Epithelial cell of prostate (primary cell): ENCODE measurements at places on chromosomes 3 and 15.

- DNase-seq, result no peak
These were observed 338.4 kb upstream of the ADAMTS9 start for GRCh38 chr3:65026151-65026550.

DNA sequence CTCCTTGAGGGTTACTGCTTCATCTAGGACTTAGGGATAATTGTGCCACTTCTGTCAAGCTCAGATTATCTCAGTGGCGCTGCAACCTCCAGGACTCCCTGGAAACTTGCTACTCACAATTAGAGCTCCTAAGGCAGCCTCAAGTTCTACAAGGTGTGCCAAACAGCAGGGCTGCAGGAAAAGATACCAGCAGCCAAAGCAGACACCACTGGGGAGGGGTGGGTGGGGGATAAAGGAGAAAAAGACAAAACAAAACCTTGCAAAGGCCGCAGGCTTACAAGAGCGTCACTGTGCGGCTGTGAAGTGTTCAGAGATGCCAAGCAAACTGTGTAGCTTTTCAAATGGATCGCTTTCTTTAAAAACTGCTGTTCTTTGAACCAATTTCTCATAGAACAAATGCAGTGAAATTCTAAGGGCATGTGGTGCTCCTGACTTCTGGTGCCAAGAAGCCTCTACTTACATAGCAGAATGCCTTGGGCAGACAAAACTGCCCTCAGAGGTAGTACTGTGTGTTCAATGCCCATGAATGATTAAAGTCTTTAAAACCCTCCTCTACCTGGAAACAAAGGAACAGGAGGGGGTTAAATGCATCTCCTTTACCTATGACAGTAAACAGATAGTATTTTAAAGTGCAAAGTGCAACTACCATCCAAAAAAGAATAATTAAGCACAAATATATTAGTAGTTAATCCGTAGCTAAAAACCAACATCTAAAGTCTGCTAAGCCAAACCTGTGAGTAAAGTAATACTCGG lies 353.4 kb downstream of the FOXP1 start:
- DNase-seq, result no peak

GRCh38 chr3:163722405-163722804 lies 1355.9 kb downstream of the SI start:
- no peak for DNase-seq

DNA sequence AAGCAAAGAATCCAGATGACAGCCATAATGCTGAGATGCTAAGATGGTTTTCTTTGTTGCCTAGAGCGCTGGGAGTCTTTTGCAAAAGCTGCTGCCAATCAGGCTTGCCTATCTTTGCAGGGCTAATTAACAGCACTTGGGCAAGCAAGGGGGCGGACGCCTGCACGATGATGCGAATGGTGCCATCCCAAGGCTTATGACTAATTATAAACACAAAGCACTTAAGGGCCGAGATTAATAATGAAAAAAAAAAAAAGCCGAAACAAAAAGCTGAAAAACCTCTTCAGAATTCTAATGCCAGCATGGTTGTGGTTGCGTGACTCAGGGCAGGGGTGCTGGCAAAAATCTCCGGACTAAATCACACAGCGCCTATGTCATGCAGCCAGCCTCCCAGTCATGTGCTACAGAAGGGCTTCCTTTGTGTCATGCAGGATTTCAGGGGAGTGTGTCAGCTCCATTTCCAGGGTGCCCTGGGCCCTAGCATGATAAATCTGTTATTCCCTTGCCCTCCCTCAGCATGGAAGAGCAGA lies 185.0 kb upstream of the ANKRD28 start:
- peak; percentile 97 for DNase-seq

- no peak for DNase-seq
These were observed 1.7 kb downstream of the KLHL40 start for GRCh38 chr3:42686832-42687650.

GRCh38 chr3:154885418-154885817 lies 194.7 kb upstream of the MME start:
- DNase-seq, result no peak

- no peak for DNase-seq
These were observed 578 bp downstream of the OIP5 start for GRCh38 chr15:41331833-41332193.

GRCh38 chr3:24296441-24297205 lies 198.0 kb downstream of the THRB start:
- DNase-seq, result no peak

DNA sequence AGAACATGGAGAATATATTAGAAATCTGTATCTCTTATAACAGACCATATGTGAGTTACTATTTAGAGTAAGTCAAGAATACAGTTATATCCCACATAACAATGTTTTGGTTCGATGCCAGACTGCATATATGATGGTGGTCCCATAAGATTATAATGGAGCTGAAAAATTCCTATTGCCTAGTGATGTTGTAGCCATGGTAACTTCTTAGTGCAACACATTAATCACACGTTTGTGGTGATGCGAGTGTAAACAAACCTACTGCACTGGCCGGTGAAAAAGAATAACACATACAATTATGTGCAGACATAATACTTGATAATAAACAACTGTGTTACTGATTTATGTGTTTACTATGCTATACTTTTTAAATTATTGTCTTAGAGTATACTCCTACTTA lies 69.8 kb upstream of the MNS1 start:
- DNase-seq, result no peak

GRCh38 chr15:40660686-40661085 lies 34.3 kb upstream of the RAD51 start:
- no peak for DNase-seq

GRCh38 chr3:52237657-52238172 lies 1.2 kb downstream of the TWF2 start:
- no peak for DNase-seq

DNA sequence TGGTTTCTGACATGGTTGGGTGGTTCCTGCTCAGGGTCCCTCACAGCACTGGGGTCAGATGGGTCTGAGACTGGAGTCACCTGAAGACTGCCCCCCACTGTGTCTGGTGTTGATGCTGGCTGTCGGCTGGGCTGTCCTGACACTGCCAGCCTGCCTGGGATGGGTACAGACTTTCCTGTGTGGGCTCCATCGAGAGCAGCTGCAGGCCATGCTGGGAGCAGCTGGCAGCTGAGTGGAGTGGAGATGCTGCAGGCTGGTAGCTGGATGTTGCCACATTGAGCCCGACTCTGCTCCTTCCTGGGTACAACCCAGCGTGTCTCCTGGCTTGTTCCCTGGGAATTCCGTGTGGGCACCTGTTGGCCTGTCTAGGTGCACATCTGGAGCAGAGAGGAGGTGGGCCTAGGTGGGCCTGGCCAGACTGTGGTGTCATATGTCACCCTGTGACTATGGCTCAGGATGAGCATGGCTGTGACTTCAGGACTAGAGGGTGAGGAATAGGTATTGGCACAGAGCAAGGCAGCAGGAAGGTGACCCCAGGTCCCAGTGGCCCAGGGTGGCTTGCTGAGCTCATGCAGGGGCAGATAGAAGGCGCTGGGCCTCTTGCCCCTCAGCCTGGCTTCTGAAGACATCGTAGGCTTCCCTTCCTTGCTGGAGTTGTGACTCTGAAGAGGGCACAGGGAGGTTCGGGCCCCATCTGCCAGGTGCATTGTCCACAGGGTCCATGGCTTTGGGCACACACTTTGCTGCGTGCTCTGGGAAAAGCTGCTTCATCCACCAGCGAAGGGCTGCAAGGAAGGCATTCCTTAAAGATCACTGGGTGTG lies 40.0 kb upstream of the PRR23E start:
- no peak for DNase-seq

DNA sequence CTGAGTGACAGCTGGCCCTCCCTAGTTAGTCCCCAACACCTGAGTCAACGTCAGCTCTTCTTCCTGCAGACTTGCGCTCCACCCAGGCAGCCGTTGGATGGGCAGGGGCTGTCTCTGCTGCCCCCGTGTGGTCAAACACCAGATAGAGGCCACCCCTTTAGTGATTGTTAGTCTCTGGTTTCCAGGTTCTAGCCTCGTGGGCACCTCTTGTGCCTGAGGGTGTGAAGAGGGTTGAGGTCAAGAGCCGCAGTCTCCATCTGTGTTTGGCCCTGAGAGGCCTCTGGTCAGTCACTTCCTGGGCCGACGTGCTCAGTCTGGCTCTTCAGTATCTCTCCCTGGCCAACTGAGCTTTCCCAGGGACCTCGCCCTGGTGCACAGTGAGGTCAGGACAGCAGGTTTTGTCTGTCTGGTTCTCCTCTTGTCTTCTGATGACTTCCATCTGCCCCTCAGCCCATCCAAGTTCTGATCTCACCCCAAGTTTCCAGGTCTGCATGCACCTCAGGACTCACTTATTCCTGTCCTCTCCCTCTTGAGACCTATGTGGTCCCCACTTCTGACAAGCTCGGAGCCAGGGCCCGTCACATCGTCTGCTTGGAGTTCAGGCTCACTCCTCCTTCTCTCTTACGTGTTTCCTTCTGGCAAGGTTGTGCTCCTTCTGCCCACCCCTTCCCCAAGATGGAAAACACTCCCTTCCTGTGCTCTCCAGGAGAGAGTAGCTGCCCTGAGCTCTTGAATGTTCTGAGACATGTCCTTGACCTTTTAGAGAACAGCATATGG lies 20.9 kb downstream of the CD276 start:
- no peak for DNase-seq

GRCh38 chr15:22867886-22868285 lies 29.4 kb downstream of the NIPA2 start:
- DNase-seq, result no peak

GRCh38 chr15:56492791-56493555 lies 28.0 kb upstream of the MNS1 start:
- no peak for DNase-seq

DNA sequence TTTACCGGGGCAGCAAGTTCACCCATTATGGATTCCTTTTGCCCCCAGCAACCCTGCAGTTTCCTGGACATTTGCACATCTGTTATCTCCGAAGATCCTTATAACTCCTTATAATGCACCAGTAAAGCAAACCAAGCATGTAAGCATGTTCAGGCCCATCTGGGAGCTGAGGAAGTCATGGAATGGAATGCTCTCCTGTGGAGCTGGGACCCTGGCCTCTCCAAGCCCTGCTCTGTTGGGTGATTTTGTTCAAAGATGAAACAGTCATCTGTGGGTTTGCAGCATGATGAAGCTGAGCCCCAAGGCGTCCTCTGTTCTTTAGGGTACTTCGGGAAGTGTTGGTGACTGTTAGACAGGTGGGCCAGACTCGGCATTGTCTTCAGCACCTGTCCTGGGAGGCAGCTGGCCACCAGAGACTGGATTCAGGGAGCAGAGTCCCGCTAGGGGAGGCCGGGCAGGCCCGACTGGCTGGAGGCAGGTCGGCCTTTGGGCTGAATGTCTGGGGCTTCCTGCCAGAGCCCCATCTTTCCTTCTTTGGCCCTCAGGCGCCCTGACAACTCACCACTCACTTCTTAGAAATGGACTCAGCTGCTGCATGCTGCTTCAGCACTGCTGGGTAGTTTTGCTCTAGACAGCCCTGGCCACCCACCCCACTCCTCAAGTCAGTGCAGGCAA lies 3.9 kb downstream of the DNAH1 start:
- no peak for DNase-seq

- DNase-seq, result no peak
These were observed 24.8 kb downstream of the CCR1 start for GRCh38 chr3:46183330-46183729.

- no peak for DNase-seq
These were observed 60.4 kb downstream of the P3H2 start for GRCh38 chr3:190060192-190060775.

DNA sequence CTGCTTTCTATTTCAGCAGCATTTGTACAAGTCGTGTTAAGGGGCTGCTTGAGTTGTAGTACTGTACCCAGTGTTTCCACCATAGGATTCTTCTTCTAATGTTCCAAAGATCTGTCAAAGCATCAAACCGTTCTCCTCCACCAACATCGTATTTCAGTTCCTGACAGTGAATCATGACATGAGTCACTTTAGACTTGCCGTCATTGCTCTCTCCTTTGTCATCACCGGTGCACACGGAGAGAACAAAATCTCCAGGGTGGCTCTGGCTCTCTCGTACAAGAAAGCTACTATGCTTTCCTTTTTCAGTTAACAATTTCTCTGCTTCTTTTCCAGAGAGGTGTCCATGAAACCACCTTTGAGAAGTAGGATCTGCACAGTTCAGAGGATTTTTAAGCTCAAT lies 270.9 kb upstream of the CCDC54 start:
- DNase-seq, result no peak

DNA sequence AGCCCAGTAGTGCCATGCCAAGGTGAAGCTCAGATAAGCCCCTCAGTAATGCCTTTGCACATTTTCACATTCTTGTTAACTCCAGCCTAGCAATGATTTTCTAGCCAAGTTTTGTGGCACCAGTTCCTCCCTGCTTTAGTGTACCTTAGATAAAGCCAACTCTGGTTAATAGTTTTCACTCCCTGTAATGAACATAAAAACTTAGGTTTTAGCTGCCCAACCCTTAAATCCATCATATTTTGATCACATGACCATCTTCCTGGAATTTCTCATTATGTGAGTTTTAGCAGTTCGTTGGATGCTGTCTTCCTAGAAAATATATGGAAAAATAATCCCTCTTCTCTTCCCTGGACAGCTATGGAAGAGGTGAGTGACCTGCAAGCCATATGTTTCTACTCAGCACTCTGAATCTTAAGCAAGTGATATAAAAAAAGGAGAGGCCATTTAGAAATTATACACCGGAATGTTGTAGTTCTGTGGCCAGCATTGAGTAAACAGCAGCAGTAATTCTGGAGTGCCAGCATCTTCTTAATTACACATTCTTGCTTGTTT lies 62.2 kb upstream of the P2RY1 start:
- no peak for DNase-seq

- DNase-seq, result no peak
These were observed 19.3 kb upstream of the LZTFL1 start for GRCh38 chr3:45861043-45861719.

GRCh38 chr15:42474827-42475226 lies 16.1 kb downstream of the ZNF106 start:
- no peak for DNase-seq

GRCh38 chr15:33971811-33972210 lies 3.5 kb downstream of the CHRM5 start:
- no peak for DNase-seq

DNA sequence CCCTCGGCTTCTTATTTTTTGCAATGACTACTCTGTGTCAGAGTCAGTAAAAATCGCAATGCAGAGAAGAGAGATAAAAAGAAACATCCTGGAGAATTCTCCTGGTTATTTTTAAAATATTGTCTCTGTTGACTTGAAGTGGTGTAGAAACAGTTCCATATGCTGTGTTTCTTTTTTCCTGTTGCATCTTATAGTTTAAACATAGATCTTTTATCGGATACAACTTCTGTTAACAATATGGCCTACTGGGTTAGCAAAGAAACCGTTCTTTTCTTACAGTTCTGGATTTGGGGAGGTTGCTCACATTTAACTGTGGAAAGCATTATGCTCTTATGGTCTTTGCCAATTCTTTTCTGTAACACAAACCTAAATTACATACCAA lies 769.1 kb upstream of the CFAP20DC start:
- no peak for DNase-seq

GRCh38 chr15:64782751-64783150 lies 7.4 kb upstream of the RBPMS2 start:
- no peak for DNase-seq
